ENCODE measurements at places on chromosomes 7 and 10.

- DNase-seq = no peak
These were observed 14.5 kb downstream of the HIPK2 start for GRCh38 chr7:139763330-139763729.

GRCh38 chr10:14821635-14822375 is 16.0 kb downstream of the CDNF start:
- no peak for DNase-seq

- no peak for DNase-seq
These were observed 69.4 kb downstream of the CCSER2 start for GRCh38 chr10:84397735-84398144.

- no peak for DNase-seq
These were observed 68.5 kb upstream of the ZNF746 start for GRCh38 chr7:149566103-149566502.

- DNase-seq = no peak
These were observed 369.7 kb downstream of the PLXNA4 start for GRCh38 chr7:132206594-132206993.

- no peak for DNase-seq
These were observed 85.1 kb downstream of the MGMT start for GRCh38 chr10:129552119-129552518.

GRCh38 chr7:131943646-131944045 is 387.2 kb upstream of the PODXL start:
- no peak for DNase-seq

GRCh38 chr10:57218382-57218781 is 857.3 kb upstream of the ZWINT start:
- no peak for DNase-seq

GRCh38 chr7:119664601-119665000 is 608.4 kb upstream of the KCND2 start:
- peak; percentile 71 for DNase-seq

- DNase-seq = no peak
These were observed 51.2 kb upstream of the SORCS1 start for GRCh38 chr10:107215681-107216080.

- DNase-seq = no peak
These were observed 9.1 kb downstream of the TMEM270 start for GRCh38 chr7:73870041-73870492.

DNA sequence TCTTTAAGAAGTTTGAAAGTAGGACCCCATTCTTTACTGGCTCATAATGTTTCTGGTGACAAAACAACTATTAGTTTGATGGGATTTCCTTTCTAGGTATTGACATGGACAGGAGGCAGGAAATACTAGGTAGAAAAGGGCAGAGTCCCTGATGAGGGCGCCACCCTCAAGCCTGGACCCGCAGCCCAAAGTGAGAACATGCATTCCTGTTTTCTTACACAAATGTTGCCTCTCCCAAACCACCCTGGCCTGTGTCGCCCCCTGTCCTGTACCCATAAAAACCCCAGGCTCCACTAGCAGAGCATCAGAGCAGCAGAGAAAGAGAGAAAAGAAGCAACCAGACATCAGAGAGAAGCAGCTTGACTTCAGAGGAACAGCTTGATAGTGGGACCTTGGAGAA is 1055.2 kb upstream of the POT1 start:
- no peak for DNase-seq

- peak; percentile 7 for DNase-seq
These were observed 269.3 kb downstream of the BICC1 start for GRCh38 chr10:58781873-58782488.

DNA sequence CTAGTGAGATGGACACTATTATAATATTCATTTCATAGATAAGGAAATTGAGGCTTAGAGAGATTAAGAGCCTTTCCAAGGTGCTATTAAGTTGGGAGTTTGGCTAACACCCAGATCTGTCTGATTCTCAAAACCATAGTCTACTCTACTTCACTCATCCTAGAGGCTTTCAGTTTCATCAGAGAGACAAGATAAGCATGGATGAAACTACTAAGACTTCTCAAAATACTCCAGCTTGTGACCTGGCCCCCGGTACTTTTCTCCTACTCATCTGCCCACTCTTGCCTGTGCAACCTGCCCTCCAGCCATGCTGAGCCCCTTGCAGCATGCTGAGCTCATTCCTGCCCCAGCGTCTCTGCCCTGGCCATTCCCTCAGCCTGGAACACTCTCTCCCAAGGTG is 12.2 kb upstream of the SLC35B4 start:
- DNase-seq = no peak

DNA sequence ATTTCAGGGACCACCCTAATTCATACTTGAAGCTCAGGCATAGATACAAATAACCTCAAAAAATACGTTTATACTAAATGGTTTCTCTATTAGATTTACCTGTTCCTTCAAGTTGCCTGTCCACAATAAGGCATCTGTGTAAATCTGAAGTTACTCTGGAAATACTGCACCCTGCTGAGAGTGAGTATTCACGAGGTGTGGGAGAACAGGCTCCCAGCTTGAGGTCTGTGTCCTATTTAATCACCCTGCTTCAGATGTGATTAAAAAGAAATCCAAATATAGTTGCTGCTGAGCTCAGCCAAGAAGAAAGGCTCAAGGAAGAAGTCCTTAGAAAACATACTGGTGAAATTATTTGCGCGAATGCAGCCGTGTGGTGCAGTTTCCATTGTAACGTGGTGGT is 136.8 kb downstream of the KLF6 start:
- no peak for DNase-seq

DNA sequence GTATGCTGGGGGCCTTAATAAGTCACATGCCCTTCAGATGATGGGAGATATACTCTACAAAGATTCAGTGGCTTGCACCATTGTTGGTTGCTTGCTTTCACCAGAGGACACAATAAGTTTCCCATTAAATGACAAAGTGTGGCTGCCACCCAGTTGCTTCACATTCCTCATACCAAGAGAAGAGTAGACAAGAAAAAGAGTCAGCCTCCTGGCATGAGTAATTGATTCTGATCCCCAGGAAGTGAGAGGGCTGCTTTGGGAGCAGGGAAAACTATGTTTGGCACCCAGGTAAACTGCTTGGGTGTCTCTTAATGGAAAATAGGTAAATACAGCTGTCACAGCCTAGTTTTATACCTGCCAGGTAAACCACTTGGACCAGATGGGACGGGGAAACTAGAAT is 66.7 kb upstream of the IL6 start:
- no peak for DNase-seq

DNA sequence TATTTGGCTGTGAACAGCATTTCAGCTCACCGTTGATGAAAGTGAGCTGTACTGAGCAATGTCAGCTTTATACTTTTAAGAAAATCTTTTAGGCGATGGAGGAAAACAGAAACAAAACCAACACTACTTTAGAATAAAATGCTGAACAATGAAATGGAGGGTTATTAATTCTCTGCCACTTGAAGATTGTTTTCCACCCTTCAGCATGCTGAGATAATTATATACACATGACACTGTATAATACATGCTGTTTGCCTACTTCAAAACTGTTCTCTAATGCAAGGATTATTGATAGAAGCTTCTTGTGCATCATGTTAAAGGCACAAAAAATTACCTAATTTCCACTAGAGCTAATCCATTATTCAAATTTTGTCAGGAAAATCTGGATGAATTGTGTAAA is 66.8 kb downstream of the CACNA2D1 start:
- DNase-seq = no peak

DNA sequence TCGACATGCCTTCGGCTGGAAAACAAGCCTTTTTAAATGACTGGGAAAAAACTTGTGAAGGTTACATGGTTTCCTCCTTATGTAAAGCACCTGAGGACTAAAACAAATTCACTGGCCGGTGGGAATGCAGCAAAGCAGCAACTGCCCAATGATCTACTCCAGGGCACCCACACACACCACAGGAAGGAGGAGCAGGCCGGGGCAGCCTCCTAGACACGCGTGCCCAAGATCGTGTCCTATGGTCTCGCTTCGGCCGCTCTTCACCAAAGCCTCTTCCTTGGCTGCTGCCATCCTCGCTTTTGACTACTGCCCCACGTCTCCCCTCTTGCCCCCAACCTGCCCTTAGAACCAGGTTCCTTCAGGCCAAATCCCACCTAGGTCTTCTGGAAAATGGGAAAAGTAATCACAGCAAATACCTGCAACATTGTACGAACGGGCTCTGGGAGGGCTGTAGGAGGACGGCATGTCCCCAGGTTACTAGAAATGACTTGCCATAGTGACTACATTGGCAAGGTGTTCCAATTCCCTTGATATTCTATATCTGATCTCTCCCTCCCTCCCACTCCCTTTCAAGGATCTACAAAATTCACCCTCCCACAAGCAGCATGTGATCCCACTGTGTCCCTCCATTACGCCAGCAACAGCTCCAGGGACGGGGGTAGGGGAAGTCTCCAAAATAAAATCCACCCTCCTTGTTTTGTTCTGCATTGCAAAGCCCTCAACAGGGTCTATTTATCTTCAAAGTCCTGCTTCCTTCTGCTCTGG is 84.9 kb downstream of the RNF216 start:
- DNase-seq = no peak

GRCh38 chr7:27925573-27926201 is 185.7 kb downstream of the TAX1BP1 start:
- no peak for DNase-seq

GRCh38 chr10:45155784-45156183 is 155.1 kb downstream of the ZNF22 start:
- no peak for DNase-seq

GRCh38 chr7:13991791-13992595 is 2.5 kb upstream of the ETV1 start:
- DNase-seq = no peak

GRCh38 chr10:42924484-42924883 is 141.9 kb downstream of the BMS1 start:
- no peak for DNase-seq

GRCh38 chr10:5354068-5354467 is 10.7 kb upstream of the UCN3 start:
- DNase-seq = no peak

DNA sequence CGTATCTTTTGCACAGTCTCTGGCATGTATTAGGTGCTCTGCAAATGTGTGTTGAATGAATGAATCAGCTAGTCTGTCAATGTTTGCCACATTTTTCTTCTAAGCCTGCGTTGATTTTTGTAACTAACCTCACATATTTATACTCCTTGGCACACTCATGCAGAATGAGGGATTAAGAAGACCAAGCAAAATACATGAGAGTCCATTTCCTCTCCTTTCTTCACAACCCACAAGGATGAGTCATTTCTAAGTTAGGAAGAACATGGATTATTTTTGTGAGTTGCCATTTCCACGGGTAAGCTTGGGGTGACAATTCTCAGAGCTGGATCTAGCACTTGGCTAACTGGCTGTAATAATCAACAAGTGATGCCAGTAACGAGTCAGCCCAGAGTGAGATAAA is 158.8 kb downstream of the TWIST1 start:
- DNase-seq = peak; percentile 61

DNA sequence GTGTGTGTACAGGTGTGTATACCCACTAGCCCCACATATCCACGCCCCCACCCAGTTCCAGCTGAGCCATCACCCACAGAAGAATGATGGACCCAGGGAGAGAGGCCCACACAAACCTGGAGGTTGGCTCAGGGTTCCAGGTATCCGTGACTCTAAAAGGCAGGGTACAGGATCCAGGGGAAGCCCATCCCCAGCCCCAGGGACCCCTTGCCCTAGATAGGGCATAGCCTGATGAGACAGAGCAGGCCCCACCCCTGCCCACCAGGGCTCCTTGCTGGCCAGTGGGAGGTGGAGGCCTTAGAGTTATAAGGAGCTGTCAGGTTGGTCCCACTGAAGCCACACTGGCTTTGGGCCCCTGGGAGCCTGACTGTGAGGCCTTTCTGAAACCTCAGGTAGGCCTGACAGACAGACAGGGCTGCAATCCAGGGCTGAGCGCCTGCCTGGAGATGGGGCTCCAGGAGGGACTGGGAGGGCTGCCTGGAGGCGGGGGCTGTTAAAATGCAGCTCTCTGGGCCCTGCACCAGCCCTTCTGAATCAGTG is 93.5 kb downstream of the WDR11 start:
- no peak for DNase-seq

- DNase-seq = no peak
These were observed 92.4 kb downstream of the WNT2 start for GRCh38 chr7:117230276-117231046.

All from NCI-H226 (cell line).